Fibroblast of skin of left quadriceps (primary cell): ENCODE measurements at places on chromosomes 4 and X.
A peak's percentile ranks its signal among the peaks of the same experiment; 100 is the strongest.

DNA sequence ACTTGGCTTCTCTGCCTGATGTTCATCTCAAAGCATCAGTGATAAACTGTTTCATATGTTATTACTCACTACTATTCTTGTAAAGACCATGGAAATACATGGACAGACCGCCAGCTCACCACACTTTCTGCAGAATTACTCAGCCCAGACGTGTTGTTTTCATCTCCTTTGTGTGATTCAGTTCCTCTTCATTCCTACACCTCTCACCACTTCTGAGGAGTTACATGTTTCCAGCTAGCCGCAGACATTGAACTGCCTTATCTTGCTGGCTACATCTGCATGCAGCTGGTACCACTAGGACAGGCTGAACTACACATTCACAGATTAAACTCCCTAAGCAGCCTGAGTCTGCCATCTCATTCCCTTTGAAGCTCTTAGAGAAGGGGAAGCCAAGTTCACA, 443.2 kb upstream of the FGF16 start:
- DNase-seq, result peak; percentile 20

DNA sequence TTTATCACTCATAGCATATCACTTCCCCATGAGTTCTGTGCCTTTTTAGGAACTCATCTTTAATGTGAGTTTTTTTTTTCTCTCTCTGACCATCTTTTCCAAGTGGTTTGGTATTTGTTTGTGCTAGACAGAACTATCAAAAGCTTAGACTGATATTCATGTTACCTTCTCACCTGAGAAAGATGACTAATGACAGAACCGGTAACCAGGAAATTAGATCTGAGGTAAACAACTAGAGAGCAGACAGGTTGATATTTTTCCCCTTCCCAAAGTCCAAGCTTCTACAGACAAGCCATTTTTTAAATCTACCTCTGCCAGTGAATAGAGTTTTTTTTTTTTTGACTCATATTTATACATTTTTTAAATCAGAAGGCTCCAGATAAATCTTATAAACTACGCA, 17.0 kb upstream of the SRD5A3 start:
- no peak for DNase-seq

DNA sequence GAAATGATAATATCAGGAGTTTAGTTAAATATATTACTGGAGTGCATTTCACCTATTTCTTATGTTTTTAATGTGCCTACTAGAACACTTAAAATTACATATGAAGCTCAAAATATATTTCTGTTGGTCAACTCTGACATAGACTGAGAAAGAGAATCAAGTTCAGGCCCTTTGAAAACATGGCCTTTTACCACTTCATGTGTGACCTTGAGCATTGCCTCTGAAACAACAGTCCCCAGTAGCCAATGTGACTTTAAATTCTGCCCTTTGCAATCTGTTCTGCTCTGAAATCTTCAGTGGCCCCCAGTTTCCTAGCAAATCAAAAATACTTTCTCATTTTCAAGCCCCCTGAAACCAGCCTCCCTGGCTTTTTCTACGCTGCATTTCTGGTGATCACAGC, 50.1 kb upstream of the TBC1D14 start:
- DNase-seq, result no peak

DNA sequence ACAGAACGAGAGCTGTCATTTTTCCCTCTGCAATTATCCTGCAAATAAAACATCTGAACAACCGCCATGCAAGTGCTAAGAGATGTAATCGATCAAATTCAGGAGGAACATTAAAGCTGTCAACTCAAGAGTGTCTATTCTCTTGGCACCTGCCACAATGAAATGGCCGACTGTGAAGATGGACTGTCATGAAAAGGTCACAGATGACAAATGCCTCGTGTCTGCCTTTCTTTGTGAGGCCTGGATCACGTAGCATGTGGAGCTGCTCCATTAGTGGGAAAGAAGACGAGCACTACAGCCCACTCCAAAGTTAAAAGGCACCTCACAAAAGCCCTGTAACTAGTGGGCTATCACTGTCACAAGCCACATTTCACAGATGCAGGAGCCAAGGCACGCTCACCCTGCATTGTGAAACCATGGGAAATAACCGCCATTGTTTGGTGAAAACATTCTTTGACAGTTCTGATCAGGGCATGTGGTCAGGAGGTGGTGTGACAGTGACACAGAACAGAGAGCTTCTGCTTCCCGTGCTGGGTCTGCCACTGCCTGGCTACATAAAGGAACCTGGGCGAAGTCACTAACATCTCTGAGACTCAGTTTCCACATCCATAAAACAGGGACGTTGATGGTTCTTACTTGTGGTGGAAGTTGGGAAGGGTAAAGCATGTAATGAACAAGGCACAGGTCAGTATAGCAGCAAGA, 98.9 kb downstream of the EVC2 start:
- no peak for DNase-seq

DNA sequence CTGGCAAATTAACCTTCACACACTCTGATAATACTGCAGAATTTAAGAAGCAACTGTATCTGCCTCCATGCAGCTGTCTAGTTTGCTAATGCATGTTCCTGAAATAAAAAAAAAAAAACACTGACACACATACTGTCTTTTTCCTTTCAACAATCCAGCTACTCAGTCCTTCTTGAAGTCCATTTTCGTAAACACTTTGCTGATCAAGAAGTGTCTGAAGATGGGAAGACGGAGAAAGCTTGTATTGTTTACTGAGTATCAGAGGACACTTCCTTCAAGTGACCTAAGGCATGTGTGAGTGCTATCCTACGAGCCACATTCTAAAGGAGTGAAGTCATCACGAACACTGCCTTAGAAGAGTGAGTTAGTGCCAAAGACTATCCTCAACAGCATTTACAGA, 82.6 kb downstream of the LUZP4 start:
- no peak for DNase-seq

DNA sequence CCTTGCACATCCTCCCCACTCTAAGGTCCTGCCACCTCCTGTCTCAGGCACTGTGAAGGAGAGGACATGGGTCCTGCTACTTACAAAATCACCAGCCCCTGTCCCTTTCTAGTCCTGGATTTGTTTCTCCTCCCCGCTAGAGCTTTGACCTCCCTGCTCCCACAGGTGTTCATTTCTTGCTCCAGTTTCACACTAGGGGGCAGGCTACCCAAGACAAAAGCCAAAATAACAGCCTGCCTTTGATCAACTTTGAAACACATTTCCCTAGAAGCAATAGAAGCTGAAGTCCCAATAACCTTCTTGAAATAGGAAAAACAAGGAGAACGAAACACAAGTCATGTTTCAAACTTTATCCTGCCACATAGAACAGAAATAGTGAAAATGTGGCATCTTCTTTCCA, 164.4 kb downstream of the QDPR start:
- no peak for DNase-seq

DNA sequence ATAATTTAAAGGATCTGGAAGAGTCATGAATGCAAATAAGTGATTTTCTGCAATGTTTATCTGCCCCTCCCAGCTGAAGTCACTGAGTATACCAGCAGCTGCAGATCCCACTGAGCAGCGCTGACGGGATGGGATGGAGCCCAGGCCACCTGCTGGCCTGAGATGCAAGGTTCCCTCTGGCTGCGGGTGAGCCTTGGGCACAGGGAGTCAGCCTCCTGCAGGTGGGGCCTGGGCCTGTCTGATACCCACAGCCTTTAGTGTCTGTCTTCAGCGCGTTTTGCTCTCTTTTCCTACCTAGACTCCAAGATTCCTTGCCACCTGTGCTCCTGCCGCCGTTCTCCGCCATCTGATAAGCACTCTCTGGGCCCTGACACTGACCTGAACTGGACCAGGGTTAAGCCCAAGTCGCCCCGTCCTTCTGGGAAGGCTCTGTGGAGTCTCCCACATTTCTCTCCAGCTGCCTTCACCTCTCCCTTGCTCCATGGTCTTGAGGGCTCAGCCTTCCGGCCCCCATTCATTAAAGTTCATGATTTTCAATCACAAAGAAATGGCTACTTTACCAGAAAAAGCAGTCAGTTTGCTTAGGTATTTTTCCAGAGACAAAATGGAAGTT, 223.1 kb upstream of the FAT1 start:
- no peak for DNase-seq

DNA sequence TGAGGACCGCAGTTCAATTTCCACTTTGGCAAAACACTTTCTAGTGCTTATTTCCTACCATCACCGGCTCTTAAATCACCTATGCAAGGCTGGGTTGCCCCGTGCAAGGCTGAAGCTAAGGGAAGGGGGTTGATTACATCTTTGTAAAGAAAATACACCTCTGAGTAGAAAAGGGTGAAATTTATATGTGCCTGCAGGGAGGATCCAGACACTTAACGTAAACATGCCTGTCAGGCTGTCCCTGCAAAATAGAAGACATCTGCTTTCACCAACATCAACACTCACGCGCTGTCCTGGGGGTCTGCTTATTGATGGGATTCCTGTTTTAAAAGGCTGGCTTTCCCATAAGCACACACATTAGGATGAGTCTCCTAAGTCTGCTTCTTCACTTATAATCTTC, 92.0 kb downstream of the PRKX start:
- DNase-seq, result no peak
